Stimulated activated CD8-positive, alpha-beta memory T cell treated with anti-CD3 and anti-CD28 coated beads, Interleukin-2, amount 100 ng/mL, for 48 hours (primary cell): ENCODE measurements at places on chromosomes 3 and 15.

- no peak for DNase-seq
These were observed 26.2 kb upstream of the CLDN16 start for GRCh38 chr3:190361791-190362190.

DNA sequence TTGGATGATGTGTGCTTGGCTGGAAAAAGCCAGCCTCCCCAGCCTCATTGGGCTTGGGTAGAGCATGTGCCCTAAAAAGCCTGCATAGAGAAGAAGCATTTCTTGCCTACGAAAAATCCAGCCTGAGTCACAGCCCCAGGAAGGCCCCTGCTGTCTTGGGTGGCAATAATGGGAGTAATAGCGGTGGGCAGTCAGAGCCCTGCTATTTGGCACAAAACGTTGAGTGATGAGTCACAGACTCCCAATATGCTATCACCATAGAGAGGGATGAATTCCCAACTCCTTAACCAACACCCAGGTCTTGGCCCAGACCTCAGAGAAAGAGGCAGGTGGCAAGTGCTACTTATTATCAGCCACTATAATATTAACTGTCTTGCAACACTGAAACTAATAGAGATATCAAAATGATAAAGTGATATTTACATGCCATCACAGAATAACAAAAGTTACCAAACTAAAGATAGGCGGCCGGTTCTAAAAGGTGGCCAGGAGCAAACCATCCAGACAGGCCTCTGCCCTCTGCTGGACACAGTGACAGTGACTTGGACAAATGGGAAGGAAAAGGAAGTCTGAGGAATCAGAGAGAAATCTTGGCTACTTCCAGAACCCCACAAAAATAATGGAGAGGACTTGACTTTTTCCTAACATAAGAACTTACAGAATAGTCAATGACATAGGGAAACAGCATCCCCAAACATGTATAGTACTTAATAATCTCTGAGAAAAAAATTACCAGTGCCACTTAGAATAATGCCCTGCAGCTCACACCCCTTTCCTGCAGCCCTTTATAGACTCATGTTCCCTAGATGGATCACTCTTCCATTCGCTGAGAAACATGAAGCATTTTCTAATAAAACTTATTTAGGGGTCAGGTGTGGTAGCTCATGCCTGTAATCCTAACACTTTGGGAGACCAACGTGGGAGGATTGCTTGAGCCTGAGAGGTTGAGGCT is 51.9 kb upstream of the MUC13 start:
- no peak for DNase-seq

- DNase-seq = no peak
These were observed 14.1 kb upstream of the SLC35G2 start for GRCh38 chr3:136804813-136805212.

- no peak for DNase-seq
These were observed 1.5 kb downstream of the ZNF639 start for GRCh38 chr3:179324270-179324754.

GRCh38 chr3:189143771-189144170 is 28.0 kb upstream of the TPRG1 start:
- no peak for DNase-seq
